ENCODE measurements at places on chromosomes 2 and 18. TPM values are rescaled to one million over a fixed set of nuclear protein-coding genes. Genes with fewer than 3 reads are reported as not detected.
A peak's percentile ranks its signal among the peaks of the same experiment; 100 is the strongest.

GRCh38 chr2:196980001-196980400 is 53.5 kb upstream of the PGAP1 start:
- no peak for DNase-seq

- no peak for DNase-seq
These were observed 101.6 kb downstream of the SLC4A3 start for GRCh38 chr2:219728991-219729487.

GRCh38 chr2:201559067-201559710 is 84.1 kb downstream of the TMEM237 start:
- no peak for DNase-seq

GRCh38 chr18:12645751-12646203 is 12.1 kb downstream of the SPIRE1 start:
- DNase-seq: no peak

GRCh38 chr18:42176599-42176998 is 221.6 kb downstream of the PIK3C3 start:
- no peak for DNase-seq

DNA sequence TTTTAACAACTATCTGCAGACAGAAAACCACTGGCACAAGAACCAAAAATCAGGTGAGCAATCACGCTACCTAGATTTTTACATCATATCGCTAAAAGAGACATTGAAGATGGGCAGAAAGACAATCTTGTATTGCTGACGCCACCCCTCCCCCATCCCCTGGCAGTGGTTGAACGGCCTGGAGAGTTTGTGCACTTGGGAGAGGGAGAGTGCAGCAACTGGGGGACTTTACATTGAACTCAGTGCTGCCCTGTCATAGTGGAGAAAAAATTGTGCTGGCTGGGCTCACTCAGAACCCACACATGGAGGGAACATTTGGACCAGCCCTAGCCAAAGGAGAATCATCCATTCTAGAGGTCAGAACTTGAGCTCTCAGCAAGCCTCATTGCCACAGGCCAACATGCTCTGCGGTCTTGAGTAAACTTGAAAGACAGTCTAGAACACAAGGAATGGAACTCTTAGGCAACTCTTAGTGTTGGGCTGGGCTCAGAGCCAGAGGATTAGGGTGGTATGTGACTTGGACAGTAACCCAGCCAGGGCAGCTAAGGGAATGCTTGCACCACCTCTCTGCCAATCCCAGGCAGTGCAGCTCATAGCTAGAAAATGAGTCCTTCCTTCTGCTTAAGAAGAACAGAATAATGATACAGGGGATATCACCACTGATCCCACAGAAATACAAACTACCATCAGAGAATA is 220.0 kb upstream of the CYP26B1 start:
- peak; percentile 88 for DNase-seq

- DNase-seq: no peak
These were observed 174.0 kb upstream of the MYCN start for GRCh38 chr2:15766303-15766861.

DNA sequence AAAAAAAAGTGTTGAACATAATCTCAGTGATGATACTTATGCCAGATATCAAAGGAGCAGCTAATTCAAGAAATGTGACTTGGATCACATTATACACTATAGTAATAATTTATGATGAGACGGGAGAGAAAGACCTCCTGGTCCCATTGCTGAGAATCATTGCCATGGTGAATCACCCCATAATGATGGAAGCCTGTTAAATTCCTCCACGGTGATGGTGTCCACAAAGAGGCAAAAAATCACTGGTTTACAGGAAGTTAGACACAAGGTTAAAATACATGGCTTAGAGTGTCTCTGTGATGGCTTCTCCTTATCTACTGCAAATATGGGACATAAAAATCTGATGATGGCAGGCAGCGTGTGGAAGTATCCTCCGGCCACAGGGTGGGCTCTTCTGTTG is 210.0 kb downstream of the CDH2 start:
- DNase-seq: no peak

GRCh38 chr18:26504831-26505230 is 43.5 kb downstream of the KCTD1 start:
- DNase-seq: no peak

DNA sequence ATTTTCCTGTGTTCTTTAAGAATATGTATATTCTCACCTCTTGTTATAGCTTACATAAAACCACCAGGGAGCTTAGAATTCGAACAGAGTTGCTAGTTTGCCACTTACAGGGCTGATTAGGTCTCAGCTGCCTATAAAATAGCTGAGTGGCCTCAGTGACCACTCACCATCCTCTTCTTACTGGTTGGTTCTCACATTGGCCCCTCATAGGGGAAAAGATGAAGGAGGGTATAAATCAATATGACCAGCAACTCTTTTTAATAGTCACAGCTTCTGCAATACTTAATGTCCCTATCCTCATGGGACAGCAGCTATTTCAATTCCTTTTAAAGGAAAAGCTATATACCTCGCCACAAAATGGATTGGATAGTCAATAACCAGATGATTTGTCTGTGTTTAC is 199.4 kb upstream of the CDH20 start:
- no peak for DNase-seq

- DNase-seq: no peak
These were observed 562.1 kb downstream of the NRXN1 start for GRCh38 chr2:50469784-50470183.

DNA sequence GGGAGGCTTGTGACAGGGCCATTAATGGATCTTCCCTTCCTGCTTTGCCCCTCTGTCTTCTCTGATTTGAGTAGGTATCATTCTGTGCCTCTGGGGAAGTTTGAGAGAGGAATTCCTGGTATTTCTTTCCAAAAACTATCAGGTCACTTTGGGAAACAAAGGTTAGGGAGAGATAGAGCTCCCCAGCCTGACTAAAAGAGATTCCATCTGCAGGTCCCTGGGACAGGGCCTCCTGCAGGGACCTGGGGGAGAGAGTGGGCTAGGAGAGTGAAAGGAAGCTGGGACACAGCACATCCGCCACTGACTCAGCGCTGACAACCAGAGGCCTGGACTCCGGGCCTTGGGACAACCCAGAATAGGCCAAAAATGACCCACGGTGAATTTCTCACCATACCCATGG is 6.4 kb downstream of the GALNT14 start:
- DNase-seq: no peak

DNA sequence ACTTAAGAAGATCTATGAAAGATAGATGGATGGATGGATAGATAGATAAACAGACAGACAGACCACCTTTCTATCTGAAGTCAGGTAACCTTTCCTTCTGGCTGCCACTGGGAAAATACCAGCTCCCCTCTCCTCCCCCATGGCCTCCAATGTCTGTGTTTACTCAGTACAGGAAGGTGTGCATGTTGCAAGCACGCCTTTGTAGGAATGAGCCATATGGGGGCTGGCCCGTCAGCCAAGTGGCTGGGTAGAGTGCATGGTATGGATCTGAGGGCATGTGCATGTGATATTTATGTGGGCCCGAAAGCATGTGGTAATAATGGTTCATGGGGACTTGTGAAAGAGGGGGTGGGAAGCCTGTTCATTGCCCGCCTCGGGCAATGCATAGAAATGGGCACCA is 109.2 kb upstream of the FZD7 start:
- no peak for DNase-seq

DNA sequence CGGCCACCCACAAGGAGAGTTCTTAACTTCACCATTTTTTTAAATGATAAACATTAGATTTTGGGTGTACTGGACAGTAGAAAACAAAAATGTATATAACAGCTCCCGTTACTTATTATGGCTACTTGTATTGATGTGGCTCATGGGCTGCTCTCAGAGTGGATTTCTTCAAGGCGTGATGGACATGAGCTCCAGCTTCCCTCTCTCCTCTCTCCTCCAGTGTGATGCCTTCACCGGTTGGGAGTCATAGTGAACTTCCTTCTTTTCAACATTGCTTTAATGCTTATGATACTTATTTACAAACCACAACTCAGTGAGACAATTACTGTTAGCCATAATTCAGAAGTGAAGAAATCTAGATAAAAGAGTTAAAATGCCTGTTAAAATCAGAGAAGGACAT is 515.2 kb downstream of the RNF144A start:
- no peak for DNase-seq

DNA sequence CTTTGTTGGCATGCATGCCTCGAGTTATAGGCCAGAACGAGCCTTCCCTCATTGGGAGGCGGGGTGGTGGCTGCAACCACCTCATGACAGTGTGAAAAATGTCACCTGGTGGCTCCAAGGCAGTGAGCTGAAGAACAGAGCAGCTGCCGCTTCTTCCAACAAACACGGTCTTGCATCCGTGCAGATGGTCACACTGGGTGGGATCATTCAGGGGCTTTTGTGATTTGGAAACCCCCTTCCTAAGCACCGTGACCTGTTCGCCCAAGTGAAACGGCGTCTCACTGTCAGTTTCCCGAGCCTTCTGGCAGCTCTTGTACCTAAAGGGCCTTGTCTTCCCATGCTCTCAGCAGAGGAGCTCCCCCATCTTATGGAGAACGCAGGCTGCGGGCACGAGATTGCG is 159.7 kb downstream of the NAPG start:
- no peak for DNase-seq

GRCh38 chr2:177243073-177243472 is 21.5 kb downstream of the NFE2L2 start:
- no peak for DNase-seq

DNA sequence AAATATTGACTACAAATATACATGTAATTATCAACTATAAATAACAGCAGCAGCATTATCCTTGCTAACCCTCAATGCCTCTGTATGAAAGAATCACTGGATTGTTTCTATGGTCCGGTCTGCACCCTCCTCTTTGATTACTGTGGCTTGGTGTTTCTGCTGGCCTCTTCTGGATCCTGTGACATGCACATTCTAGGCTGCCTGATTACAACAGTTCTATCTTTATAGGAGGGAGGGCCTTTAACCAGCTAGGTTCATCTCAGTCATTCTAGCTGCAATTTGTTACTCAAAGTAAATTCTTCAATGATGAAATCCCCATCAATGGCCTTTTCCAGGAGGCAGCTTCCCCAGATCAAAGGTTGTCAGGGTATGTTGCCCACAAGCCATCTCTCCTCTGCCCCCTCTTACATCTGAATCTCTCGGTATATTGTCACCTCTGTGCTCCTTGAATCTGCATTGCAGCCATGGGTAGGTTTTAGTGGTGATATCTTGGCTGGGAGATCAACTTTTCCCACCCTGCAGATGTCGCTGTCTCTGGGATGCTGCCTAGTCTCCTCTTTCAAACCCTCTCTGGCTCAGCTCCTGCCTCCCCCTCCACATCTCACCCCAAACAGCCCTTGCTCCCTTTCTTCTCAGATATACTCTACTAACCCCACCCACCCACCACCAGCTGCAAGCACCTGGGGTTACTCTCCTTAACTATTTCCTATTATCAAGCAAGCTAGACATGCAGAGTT is 106.2 kb upstream of the BZW1 start:
- DNase-seq: peak; percentile 27

GRCh38 chr2:2057125-2057721 is 273.9 kb downstream of the MYT1L start:
- DNase-seq: peak; percentile 80

GRCh38 chr2:165198181-165198580 is 5.7 kb downstream of the SCN3A start:
- DNase-seq: no peak

DNA sequence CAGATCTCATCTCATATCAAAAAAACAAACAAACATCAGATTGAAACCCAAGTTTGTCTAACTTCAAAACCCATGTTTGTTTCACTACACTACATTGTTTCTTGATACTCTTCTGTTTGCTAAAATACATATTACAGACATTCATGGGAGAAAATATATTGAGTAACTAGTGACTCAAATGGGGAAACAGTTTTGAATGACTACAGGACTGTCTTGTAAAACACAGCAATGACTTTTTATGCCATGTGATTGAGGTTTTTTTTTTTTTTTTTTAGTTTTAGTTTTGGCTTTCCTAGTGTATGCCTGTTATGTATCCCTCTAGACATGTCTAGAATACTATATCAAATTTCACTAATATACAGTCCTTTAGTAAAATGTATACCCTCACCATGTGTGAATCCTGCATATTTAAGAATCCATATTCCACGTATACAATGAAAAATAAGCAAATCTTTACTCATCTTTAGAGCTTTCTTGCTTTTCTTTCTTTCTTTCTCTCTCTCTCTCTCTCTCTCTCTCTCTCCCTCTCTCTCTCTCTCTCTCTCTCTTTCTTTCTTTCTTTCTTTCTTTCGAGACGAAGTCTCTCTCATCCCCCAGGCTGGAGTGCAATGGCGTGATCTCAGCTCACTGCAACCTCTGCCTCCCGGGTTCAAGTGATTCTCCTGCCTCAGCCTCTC is 46.6 kb upstream of the SERTAD2 start:
- DNase-seq: no peak

DNA sequence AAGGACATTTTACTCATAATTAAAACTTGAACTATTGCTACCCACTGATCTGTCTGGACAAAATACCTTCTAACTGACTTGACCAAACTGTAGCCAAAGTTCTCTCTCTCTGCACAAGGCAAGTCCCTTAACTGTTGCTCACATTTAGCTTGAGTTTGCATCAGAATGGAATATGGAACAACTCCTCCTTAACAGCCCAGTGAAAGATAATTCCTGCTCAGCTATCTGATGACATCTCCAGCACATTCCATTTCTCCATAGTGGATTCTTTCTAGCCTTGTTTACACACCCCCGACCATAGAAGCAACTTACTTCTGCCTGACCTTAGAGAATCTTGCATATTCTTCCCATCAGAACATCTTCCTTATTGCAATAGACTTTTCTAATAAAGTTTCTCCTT is 317.2 kb upstream of the CDH2 start:
- no peak for DNase-seq

- no peak for DNase-seq
These were observed 78.5 kb downstream of the FMNL2 start for GRCh38 chr2:152413228-152414030.

DNA sequence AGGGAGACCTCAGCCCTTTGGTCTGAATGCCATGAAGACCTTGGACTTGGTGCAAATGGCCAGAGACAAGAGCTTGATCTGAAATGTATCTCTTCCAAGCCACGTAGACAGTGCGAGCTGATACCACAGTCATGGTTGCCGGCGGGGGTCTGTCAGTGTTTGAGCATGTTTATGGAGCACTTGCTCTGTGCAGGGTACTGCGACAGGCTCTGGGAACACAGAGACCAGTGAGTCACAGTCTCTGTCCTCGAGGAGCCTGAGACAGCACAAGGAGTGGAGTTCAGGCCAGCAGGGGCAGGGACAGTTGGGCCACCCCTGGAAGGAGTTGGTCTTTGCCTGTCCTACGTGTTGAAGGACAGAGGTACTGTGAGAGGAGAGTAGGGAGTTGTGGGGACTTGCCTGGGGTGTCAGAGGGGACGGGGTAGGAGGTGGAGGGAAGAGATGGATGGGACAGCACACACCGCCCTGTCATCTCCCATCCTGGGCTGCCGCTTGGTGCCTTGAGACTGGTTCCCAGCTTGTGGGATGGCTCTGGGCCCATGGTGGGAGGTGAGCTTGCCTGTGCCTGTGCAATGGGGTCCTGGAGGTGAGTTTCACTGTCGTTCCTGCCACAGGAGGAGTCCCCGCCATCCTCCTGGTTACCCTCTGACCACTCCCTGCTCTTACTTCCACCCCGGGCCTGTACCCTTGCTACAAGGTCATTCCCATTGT is 39.5 kb downstream of the ATP6V1C2 start:
- DNase-seq: no peak

ANO7 gene
- total RNA-seq: 0.53 TPM

SPAG16 gene
- 15.4 TPM for total RNA-seq

SPATS2L gene
- 158 TPM for total RNA-seq

GCG gene
- not detected for total RNA-seq

SERPINB12 gene
- not detected for total RNA-seq

STARD6 gene
- not detected for total RNA-seq

SOX11 gene
- not detected for total RNA-seq

IL37 gene
- not detected for total RNA-seq

CSRNP3 gene
- total RNA-seq: not detected

OTX1 gene
- 0.06 TPM for total RNA-seq

MC4R gene
- not detected for total RNA-seq

ALPI gene
- total RNA-seq: not detected

MOB1A gene
- 83.8 TPM for total RNA-seq

FHL2 gene
- total RNA-seq: 198 TPM
